ENCODE measurements at places on chromosomes 4 and X.
A peak's percentile ranks its signal among the peaks of the same experiment; 100 is the strongest.

GRCh38 chr4:95596676-95597075 lies 47.9 kb upstream of the UNC5C start:
- no peak for DNase-seq

- peak; percentile 76 for DNase-seq
Measured at GRCh38 chrX:136055651-136056221, 70.5 kb downstream of the SLC9A6 start.

GRCh38 chr4:14337892-14338584 lies 664.2 kb upstream of the CPEB2 start:
- no peak for DNase-seq

- DNase-seq: no peak
Measured at GRCh38 chr4:143346206-143346605, 9.5 kb downstream of the GAB1 start.

DNA sequence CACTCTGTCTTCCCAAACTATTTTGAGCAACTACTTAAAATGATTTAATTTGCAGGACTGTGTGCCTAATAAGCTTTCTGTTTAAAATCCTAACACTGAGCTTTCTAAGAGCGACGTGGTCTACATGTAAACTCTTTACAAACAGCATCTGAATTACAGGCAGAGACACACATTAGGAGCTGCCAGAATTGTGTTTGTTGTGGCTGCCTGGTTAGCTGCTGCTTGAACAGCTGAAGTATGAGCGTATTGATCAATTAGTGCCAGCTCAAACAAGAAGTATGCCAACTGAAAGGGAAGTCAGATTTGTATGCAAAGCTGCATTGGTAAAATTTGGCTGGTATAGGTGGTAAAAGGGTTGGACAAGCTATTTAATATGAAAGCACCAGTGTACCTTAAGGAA lies 384.4 kb downstream of the PCDH7 start:
- no peak for DNase-seq

DNA sequence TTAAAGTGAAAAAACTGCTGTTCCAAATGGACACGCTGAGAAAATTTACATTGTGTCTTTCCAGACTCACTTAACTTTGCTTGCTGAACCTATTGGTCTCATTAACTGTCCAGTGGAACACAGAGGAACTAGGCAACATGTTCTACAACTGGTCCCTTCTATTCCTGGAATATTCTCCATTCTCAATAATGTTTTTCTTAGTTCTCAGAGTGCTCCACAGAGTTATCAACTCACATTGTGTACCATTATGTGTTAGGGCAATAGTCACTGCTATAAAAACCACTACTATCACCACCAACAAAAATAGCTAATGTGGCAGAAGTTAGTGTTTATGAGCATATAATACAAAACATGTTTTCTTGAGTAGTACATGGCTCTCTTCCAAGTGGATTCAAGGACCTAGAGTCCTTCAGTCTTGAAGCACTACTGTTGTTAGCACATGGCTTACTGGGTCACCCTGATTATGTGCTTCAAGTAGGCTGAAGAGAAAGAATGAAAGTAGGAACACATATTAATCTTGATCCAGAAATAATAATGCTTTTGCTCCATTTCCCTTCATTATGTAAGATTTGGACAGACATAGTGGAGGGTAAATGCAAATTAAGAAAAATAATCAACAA lies 865.3 kb upstream of the HS3ST1 start:
- DNase-seq: no peak

DNA sequence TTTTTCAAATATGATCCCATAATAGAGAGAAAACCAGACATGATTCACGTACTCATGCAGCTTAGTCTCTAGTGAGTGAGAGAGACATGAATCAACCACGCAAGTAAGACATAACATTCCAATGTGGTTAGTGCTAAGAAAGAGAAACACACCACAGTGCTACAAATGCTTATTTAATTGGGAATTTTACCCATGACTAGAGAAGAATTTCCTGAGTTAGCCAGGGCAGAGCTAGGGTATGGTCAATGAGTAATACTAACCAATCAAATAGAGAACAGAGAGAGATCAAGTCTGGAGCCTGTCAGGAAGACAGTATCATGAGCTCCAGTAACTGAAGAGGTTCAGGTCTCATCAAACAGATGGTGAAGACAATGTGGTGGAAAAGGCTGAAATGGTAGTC lies 495.2 kb downstream of the PDGFC start:
- peak; percentile 85 for DNase-seq

DNA sequence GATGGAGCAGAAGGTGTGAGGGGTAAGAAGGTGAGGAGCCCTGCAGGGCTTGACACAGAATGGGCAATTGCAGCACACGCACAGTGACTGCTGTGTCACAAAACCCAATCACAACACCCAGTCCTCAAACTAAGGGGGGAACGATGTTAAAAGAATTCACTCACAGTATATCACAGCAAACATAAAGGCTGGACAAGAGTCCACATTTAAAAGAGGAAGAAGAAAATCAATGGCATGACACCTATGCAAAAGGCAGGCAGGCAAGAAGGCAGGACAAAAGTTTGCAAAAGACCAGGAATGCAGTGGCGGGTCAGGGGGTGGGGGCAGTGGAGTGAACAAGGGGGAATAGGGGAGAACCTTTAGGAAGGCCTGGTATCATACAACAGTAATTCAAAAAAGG lies 77.7 kb downstream of the CDS1 start:
- DNase-seq: no peak

DNA sequence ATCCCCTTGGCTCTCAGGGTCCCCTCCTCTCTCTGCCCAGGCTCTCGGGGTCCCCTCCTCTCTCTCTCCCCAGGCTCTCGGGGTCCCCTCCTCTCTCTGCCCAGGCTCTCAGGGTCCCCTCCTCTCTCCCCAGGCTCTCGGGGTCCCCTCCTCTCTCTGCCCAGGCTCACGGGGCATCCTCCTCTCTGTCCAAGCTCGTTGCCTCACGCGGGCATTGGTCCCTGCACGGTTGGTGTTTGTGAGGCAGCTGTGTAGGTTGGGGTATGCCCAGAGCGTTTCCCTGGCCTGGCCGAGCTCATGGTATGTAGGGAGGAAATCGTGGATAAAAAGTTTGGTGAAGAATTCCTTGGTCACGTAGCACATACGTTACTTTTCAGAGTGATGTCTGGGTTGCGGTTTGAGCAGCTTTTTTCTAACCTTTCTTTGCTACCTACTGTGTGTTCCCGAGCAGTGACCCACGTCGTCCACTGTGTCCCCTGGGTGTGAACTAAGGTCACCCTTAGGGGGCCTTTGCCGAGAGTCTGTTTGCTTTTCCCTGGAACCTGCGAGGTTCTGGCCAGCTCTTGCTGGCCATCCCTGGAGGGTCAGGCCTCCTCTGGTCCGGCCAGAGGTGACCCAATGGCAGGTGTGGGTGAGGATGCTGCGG lies 36.6 kb downstream of the PCGF3 start:
- DNase-seq: no peak
